OCI-LY7 (cell line): ENCODE measurements at places on chromosomes 11 and 22. TPM values are rescaled to one million over a fixed set of nuclear protein-coding genes. Genes with fewer than 3 reads are reported as not detected.

The SEC14L3 gene
- total RNA-seq = not detected in 2 replicates

The C11orf86 gene
- not detected in 2 replicates for total RNA-seq

The NPAS4 gene
- not detected in 2 replicates for total RNA-seq

DNA sequence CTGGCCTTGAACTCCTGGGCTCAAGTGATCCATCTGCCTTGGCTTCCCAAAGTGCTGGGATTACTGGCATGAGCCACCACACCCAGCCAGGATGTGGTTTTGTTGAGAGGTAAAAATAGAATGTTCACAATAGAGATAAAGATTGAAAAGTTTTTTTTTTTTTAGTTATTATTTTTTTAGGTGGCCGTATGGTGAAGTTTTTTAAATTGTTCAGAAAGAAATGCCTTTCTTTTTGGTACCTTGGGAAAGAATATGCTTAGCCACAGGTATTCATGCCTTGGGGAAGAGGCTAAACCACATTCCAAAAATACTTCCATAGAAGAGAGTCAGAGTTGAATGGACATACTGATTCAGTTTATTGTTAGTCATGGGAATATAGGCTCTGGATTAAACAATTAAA, 143.4 kb downstream of the C11orf91 start:
- DNase-seq = no peak

DNA sequence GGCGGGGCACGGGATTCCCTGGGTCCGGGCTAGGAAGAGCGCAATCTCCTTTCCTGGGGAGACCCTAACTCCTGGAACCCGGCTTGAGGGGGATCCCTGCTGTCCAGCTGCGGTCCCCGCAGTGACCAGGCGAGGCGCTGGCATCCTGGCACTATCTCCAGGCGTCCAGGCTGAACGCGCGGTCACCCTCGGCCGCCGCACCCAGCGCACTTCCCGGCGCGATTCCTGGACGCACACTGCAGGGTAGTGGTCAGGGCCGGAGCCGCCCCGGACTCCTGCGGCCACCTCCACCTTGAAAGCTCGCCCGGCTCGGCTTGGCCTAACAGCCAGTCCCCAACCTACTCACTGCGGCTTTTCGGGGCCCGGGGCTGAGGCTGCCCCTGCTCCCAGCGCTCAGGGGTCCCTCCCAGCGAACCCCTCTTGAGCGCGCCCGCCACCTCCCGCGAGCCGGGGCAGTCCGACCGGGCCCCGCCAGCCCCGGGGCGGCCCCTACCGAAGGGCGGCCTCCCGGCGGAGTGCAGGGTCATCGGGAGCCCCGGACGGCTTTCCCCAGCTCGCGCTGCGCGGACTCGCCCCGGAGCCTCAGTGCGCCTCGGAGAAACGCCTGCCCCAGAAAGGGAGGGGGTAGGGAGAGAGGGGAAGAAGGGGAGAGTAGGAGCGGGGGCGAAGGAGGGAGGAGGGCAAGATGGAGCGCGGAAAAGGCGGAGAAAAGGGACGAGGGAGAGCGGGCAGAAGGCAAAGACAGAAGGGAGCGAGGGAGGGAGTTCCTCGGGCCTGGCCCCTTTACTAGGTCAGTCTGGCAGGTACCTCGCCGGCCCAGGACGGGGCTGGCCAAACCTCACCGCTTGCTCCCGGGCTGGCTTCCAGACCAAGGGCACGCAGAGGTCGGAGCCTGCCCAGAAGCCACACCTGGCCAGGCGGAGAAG, 1.0 kb downstream of the POU2AF3 start:
- no peak for DNase-seq

- no peak for DNase-seq
Observed at GRCh38 chr22:31340360-31340759, 5.8 kb downstream of the PATZ1 start.

DNA sequence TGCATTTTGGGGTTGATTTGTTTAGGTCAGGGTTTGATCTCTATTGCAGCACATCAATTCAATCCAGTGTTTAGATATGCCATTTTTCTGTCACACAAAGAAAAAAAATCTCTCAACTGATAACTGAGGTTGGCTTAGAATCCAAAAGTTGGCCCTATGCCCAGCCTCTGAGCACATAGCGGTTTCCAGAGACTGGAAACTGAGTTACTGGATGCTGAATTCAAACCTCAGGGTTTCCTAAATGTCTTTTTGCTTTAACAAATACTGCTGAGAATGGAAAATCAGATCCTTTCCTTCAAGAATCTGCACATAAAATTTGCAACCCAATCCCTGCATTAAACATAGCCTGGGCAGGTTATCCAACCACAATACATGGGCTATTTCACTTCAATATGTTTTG, 4.0 kb downstream of the P4HA3 start:
- DNase-seq = no peak

DNA sequence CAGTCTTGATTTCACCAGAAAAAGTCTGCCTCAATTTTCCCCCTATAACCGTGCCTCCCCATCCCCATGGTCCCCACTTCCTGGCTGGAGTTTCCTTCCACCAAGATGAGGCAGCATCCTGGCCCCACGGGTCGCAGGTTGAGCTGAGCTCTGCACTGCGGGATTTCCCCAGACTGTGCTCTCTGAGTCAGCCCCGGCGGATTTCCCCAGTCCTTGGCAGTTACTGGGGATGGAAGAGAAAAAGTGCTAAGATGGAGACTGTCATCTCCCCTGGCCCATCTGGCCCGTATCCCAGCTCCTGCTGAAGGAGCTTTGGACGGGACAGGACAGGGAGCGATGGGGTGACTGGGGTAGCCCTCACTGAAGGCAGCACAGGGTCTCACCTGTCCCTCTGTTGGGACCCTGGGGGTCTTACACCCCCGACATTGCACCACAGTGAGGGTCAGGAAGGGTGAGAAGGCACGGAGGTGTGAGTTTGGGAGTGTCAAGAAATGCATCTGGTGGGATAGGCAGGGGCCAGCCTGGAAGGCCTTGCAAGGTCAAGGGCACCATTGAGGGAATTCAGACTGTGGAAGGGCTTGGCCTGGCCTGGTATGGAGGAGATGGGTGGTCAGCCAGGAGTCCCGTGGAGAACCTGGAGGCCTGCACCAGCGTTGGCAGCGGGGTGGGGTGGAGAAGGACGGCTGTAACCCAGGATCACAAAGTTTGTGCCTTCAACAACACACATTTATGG, 36.5 kb downstream of the NADSYN1 start:
- DNase-seq = no peak

DNA sequence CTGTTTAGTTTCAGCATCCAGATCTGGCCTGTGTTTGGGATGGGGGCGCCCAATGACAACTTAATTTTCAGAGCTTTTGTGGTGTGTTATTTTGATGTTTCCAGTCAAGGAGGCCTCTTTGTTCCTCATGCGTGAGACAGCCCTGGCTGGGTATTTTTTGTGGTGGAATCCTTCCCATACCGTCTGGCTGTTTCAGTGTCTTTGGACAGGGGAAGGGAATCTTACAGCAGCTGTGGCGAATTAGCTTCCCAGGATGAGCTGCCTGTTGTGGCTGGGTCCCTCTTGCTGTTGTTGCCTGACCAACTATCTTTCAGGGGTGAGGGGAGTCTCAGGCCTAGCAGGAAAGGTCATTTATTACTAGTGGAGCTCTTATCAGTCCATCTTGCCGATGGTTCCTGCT, 138.8 kb downstream of the ARHGAP20 start:
- no peak for DNase-seq

GRCh38 chr11:119537306-119538253, 114.6 kb upstream of the THY1 start:
- no peak for DNase-seq

GRCh38 chr11:3853899-3854659, 1.4 kb upstream of the STIM1 start:
- DNase-seq = peak; percentile 93

DNA sequence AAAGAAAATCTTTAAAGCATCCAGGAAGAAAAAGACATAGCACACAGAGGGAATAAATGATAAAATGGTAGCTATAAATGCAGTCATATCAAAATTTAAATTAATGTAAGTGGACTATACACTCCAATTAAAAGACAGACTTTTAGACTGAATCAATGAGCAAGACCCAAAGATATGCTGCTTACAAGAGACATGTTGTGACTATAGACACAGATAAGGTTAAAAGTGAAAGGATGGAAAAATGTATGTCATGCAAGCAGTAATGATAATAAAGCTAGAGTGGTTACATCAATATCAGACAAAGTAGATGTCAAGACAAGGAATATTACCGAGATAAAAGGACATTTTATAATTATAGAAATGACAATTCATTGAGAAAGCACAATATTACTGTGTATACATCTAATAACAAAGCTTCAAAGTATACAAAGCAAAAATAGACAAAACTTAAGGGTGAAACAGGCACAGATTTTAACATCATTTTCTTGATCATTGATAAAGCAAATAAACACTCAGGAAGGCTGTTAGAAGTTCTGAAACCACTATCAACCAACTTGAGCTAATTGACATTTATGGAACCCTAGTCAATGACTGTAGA, 22.8 kb upstream of the MUC5AC start:
- no peak for DNase-seq

GRCh38 chr11:131511794-131512193, 141.4 kb downstream of the NTM start:
- peak; percentile 48 for DNase-seq

- DNase-seq = no peak
Observed at GRCh38 chr11:69971741-69972140, 106.4 kb upstream of the ANO1 start.

- no peak for DNase-seq
Observed at GRCh38 chr22:42018224-42018623, 19.6 kb downstream of the WBP2NL start.

- DNase-seq = no peak
Observed at GRCh38 chr11:114178656-114179055, 117.5 kb upstream of the NNMT start.

GRCh38 chr22:44783091-44783490, 30.7 kb downstream of the ARHGAP8 start:
- DNase-seq = no peak

GRCh38 chr11:66887526-66887925, 30.7 kb downstream of the LRFN4 start:
- no peak for DNase-seq

GRCh38 chr11:62508336-62509058, 38.1 kb downstream of the AHNAK start:
- peak; percentile 40 for DNase-seq

DNA sequence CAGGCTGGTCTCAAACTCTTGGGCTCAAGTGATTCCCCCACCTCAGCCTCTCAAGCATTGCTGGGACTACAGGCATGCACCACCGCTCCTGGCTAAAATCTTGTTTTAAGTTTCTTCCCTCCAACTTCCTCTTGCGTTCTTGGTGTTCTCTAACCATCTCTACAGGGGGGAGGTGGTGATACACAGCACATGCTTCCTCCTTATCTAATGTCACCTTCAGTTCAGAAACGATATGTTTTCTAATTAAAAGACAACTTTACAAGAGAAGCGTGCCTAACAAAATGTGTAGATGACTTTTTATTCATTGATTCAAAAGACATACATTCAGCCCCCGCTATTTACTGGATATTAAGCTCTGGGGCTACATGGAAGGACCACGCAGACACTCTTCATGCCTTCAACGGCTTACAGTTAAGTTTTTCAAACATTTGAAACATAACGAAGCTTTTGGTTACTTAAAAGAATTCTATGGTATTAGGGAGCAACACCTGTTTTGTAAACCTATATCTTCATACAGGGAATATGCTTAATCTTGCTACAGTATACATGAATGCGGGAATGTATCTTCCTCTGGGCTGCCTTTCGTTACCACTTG, 933 bp upstream of the DLAT start:
- DNase-seq = peak; percentile 76

DNA sequence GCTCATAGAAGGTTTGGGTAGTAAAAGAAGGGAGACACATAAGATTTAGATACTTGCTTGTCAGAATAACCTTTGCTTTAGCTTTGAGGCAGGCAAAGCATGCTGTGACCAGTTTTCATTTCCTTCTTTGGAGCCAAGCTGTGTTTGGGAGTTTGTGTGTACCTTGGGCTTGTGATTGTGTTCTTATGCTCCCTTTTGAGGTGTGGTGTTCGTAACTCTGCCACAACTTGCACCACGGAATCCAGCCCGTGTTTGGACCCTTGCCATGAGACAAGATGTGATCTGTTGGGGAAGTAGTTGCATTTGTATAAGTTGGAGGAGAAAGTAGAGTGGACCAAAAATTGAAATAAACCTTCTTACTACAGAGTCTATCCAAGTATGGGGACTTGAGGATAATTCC, 34.0 kb downstream of the BMAL1 start:
- no peak for DNase-seq

GRCh38 chr11:69841859-69842698, 22.9 kb upstream of the FGF3 start:
- peak; percentile 14 for DNase-seq
